Skin of body (tissue), 3 donors: ENCODE measurements at places on chromosomes 11 and 22.

- DNase-seq: no peak
These were observed 63.6 kb downstream of the NFAM1 start for GRCh38 chr22:42368379-42369249.

GRCh38 chr11:126058105-126058874, 4.4 kb downstream of the CDON start:
- no peak for DNase-seq

DNA sequence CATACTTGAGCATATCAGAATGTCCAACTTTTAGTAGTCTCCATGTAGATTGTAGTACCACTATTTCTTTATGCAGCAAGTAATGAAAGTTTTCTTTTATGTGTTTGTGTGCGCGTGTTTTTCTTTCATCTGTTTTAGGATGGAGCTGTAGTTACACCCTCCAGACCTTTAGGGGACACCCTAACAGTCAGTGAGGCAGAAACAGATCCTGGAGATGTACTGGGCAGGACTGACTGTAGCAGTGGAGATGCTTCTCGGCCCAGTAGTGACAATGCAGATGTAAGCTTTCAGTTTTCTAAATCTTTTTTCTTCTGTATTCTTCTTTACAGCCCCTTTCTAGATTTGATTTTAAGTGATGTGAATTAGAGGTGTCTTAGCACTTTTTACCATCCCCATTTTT, 79.9 kb upstream of the GRIK4 start:
- DNase-seq: no peak

DNA sequence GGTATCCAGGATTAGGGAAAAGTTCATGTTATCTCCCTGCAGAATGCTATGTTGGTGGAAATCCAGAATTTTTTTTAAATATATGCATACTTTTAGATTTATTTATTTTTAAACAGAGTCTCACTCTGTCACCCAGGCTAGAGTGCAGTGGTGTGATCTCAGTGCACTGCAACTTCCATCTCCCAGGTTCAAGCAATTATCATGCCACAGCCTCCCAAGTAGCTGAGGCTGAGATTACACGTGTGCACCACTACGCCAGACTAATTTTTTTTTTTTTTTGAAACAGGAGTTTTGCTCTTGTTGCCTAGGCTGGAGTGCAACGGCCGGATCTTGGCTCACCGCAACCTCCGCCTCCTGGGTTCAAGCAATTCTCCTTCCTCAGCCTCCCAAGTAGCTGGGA, 2.6 kb downstream of the PACSIN2 start:
- no peak for DNase-seq

DNA sequence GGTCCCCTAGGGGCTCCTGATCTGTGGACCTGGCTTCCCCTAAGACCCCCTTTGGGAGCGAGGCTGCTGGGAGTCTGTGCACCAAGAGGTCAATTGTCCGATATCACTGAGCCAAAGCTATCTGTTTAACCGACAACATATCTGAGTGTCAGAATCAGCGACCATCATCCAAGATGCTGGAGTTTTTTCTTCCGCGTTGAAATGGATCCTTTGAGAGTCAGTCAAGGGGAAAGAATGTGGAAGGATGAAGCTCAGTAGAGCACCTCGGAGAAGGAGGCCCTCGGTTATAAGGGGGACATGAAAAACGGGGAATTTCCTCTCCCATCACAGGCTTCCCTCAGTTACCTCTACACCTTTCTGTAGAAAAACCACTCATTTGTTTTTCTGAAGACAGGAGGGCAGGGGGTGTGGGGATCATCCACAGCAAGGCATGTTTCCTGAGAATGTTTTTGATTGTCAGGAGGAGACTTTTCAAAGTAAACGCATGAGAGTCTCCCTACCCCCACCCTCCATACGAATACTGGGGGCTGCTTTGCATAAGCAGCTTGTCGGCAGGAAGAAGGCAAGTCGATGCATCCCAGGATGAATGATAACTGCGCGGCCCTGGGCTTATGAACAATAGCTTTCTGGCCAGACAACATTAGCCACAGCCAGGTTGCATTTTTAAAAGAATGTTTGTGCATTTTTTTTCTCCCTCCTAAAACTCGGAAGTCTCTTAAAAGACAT, 37.7 kb upstream of the CCND1 start:
- no peak for DNase-seq
